ENCODE measurements at places on chromosomes 1 and 21.

- DNase-seq: no peak
Measured at GRCh38 chr1:183962903-183963302, 74.6 kb downstream of the COLGALT2 start.

- peak; percentile 44 for DNase-seq
Measured at GRCh38 chr1:91166106-91166712, 144.4 kb upstream of the ZNF644 start.

GRCh38 chr1:19123837-19124236, 86.2 kb downstream of the UBR4 start:
- no peak for DNase-seq

GRCh38 chr1:117167402-117167801, 43.3 kb downstream of the VTCN1 start:
- DNase-seq: no peak

GRCh38 chr1:66478116-66478515, 55.8 kb upstream of the SGIP1 start:
- DNase-seq: no peak

GRCh38 chr1:205188098-205188497, 23.4 kb downstream of the DSTYK start:
- DNase-seq: no peak

- DNase-seq: peak; percentile 75
Measured at GRCh38 chr1:245365095-245366020, 210.6 kb downstream of the KIF26B start.

- no peak for DNase-seq
Measured at GRCh38 chr1:31984419-31985347, 29.0 kb upstream of the KHDRBS1 start.

DNA sequence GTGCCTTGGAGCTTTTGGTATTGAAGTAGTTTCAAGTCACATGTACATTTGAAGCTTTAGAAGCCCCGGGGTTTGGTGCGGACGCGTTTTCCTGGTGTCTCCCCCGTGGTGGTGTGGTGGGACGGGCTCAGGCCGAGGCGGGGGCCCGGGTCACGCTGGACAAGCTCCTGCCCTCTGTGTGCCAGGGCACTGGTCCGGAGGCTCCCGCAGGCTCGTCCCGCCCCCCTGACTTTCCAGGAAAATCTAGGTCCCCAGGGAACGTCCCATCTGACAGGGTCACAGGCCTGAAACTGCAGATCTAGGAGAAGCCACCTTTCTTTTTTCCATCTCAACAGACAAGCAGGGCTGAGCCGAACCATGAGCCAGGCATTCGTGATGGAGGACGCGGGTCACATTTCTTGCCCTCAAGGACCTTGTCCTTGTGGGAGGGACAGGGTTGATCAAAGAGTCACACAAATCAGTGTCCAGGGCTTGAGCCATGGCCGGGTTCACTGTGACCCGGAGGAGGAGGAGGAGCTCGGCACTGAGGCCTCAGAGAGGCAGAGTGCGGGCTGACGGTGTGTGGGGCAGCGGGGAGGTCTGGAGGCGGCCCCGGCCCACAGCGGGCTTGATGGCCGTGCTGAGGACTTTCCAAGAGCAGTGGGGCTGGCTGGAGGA, 1.6 kb downstream of the DMRTB1 start:
- DNase-seq: no peak

- no peak for DNase-seq
Measured at GRCh38 chr1:224809613-224810012, 119.9 kb upstream of the DNAH14 start.

DNA sequence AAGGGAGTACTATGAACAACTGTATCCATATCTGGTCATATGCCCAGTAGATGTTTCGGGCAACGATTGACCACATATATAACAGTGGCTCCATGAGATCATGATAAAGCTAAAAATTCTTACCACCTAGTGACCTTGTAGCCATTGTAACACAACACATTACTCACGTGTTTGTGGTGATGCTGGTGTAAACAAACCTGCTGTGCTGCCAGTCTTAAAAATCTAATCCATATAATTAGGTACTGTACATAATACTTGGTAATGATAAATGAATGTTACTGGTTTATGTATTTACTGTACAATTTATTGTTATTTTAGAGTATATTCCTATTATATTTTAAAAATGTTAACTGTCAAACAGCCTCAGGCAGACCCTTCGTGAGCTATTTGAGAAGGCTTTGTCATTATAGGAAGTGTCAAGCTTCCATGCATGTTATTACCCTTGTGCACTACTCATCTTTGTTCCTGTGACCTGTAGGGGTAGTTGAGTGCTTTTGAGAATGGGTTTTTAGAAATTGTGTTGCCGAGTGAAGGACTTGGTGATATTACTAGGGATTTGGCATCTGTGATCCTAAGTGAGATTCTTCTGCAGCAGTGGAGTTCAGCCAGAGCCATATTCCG, 23.6 kb downstream of the DIP2A start:
- DNase-seq: no peak

- DNase-seq: peak; percentile 56
Measured at GRCh38 chr1:64505232-64505943, 35.5 kb downstream of the CACHD1 start.

DNA sequence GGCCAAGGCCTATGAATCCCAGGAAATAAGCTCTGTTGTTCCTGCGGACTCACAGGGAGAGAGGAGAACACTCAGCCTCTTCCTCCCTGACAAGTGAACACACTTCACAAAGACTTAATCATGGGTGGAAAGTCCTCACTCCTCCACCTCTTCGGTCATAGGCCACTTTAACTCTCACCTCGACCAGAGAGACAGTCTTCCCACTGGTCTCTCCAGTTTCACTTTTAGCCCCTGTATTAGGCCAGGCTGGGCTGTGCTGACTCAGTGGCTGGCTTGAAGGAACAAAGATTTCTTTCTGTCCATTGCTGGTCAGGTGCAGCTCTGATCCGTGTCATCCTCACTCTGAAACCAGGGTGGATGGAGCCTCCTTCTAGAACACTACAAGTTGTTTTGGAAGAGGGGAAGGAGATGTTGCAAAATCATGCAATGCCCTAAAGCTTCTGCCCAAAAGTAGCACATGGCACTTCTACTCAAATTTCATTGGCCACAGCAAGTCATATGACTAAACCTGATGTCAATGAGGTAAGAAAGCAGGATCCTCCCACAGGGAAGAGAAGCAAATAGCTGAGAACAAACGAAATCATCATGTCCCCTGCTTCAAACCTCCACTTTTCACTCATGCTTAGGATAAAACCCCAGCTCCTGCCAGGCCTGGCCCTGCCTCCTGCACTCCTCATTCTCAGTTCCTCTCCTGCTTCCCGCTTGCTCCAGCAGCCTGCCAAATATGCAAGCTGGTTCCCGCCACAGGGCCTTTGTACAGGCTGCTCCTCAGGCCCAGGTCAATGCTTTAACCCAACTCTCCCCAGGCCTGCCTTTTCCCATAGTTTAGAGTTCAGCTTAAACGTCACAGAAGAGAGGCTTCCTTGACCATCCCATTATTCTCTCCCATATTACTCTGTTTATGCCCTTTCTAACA, 150.5 kb upstream of the RUNX3 start:
- DNase-seq: no peak

GRCh38 chr1:107877092-107877491, 87.9 kb downstream of the VAV3 start:
- no peak for DNase-seq

DNA sequence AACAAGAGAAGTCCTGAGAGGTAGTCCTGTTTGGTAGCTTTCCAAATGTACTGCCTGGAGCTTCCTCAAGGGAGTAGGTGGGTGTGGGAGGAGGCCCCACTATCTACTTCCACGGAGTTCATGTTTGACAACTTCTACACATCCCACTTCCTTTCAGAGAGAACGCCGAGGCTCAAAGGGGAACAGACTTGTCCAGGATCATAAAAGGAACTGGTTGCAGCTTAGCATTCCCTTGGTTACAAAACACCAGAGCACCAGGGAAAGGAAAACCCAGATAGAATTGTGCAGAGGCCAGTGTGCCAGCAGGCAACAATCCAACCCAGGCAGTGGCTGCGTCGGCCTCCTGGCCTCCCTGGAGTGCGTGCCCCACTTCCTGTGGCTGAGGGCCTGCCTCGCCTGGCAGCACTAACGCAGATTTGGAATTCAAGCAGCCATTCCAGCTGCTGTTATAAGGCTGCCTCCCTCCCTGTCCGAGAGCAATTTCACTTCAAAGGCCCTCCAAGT, 4.2 kb upstream of the RAP1GAP start:
- no peak for DNase-seq

- DNase-seq: no peak
Measured at GRCh38 chr21:42025376-42026081, 15.4 kb upstream of the ZBTB21 start.

DNA sequence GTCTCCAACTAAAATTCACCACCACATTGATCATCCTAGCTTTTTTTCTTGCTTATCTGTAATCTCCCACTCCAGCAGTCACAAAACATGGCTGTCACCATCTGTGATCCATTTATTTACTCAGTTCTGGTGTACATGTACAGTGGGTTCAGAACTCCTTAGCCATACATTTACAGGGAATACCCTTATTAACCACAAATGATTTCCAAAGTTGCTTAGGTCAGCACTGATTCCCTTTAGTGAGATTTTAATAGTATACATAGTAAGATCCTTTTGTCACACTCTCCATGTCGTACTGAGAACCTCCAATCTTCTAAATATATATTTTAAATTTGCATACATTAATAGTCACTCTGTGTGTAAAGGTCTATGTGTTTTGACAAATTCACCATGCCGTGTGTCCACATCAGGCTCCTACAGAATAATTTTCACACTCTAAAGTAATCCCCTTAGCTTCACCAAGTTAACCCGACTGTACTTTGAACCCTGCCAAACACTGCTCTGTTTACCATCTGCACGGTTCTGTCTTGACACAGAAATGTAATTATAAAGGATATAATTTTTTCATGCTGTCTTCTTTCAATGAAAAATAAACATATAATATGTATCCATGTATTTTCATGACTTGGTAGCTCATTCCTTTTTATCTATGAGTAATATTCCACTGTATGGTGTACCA, 473.6 kb upstream of the ZP4 start:
- DNase-seq: no peak

- no peak for DNase-seq
Measured at GRCh38 chr1:47849591-47850261, 147.5 kb downstream of the TRABD2B start.

DNA sequence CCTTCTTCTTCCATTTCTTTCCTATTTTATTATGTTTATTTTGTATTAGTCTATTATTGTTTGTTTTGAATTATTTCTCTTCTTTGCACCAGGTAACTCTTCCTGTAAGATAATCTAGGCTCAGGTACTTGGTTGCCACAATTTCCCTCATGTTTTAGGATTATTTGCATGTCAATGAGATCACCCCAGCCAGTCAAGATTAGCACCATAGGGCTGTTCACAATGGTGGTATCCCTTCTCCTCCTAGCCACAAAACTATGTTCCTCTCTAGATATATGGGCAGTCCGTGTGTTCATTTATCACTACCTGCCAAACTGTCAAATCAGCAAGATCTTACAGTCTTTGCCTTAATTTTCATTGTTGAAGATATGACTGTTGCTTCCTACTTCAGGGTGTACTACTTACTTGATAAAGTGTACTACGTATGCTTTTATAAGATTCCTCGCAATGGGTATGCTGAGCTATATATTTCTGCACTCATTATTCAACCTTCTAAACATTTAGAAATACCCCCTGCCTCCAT, 1536.2 kb downstream of the PLA2G4A start:
- DNase-seq: no peak

GRCh38 chr21:32189688-32190483, 89.0 kb downstream of the MIS18A start:
- no peak for DNase-seq

DNA sequence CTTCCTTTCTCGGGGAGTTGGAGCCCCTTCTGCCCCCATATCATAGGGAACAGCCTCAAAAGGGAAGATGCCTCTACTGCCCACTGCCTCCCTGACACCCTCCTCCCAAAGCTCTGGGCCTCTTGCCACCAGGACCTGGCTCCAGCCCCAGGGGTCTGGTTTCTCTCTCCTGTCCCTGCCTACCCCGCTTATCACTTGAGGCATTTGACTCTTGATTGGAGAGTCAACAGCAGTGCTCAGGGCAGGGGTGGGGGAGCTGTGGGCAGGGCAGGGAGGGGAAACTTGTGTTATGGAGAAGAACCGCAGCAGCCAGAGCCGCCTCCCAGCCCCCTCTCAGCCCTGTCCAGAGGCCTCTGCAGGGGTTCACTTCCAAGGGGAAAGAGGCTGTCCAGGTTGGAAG, 573 bp downstream of the TRIM63 start:
- peak; percentile 29 for DNase-seq

- DNase-seq: no peak
Measured at GRCh38 chr1:112778137-112778536, 63.0 kb upstream of the PPM1J start.

GRCh38 chr1:225866981-225867380, 15.2 kb downstream of the TMEM63A start:
- no peak for DNase-seq

DNA sequence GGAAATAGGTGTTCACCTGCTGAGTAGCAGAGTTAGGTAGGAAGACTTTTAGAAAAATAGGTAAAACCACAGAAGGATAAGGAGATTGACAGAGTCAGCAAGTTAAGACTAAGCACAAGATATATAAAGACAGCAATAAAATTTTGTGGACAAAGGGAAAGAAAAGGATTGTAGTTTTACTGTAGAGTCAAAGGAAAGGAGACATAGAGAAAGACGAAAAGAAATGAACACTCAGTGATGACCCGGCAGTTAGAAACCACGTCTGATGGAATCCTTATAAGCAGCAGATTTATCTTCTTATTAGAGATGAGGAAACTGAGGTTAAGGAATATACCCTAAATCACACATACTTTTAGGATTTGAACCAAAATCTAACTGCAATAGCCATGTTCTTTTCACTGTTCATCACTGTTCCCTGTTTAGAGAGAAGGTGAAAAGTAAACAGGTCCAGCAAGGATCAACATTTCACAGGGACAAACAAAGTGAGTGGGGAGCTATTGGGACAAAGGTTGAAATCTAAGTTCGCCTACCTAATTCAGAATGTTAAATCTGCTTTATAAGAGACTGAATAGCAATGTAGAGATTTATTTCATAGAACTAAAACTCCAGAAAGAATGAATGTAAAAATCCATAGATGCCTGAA, 6.8 kb downstream of the FRRS1 start:
- DNase-seq: no peak

GRCh38 chr1:154767315-154768240, 102.5 kb downstream of the KCNN3 start:
- DNase-seq: peak; percentile 52

- DNase-seq: no peak
Measured at GRCh38 chr1:44608141-44608540, 66.1 kb downstream of the TMEM53 start.

DNA sequence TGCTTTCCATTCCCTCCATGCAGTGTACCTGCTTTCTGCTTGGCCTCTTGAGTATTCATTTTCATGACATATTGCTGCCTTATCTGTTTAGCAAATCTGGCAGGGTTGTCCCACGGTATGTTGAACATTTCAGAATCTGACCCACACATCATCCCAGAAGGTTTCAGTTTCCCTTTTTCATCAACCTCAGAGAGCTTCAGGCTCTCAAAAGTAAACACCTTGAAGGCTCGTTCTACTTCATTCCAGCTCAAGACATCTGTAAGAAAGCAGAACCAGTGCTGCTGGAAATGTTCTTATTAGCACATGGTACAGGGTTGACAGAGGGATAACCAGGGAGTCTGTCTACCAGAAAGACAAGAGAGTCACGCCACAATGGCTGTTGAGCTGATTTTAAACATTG, 103.6 kb downstream of the SPAG17 start:
- no peak for DNase-seq

GRCh38 chr1:28359592-28360239, 9.8 kb upstream of the PHACTR4 start:
- peak; percentile 67 for DNase-seq

GRCh38 chr1:76190749-76191424, 116.3 kb downstream of the ST6GALNAC3 start:
- DNase-seq: no peak

Data from BE2C (cell line).